ENCODE measurements at places on chromosomes 7 and 10.

DNA sequence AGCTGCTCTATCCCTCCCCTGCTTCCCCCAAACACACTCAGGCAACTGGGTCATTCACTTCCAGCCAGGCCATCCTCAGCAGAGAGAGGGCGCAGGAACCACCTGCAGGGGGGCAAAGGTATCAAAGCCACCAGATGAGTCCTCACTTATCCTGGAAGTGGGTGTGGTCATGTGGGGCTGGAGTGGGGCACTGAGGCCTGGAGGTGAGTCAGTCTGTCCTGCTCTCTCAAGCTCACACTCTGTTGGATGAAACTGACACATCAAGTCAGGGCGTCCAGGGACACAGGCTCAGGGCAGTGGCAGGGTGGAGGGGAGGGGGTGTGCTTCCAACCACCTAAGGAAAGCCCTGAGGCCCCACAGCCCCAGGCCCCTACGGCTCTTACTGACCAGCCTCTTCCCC, 8.0 kb upstream of the ELFN1 start:
- no peak for DNase-seq

- DNase-seq, result no peak
Measured at GRCh38 chr7:79854621-79855020, 280.0 kb upstream of the GNAI1 start.

DNA sequence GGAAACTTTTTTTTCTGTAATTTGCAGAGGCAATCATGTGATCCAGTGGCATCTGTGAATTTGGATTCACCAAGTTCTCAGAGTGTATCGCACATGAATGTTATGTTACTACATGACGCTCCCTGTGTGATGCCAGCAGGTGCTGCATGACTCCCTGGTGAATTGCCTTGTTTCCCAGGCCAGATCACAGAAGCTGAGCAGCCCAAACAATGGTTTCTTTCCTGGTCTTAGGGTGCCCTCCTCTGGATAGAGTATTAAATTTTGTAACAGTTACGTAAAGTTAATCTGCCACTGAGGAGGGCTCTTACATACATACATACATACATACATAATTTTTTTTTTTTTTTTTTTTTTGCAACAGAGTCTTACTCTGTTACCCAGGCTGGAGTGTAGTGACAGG, 3.6 kb downstream of the ZSCAN21 start:
- DNase-seq, result no peak

GRCh38 chr10:102646610-102647442, 2.5 kb downstream of the TRIM8 start:
- no peak for DNase-seq

GRCh38 chr10:35191523-35191922, 64.9 kb downstream of the CREM start:
- DNase-seq, result no peak

GRCh38 chr7:141115965-141116364, 42.1 kb downstream of the TMEM178B start:
- DNase-seq, result no peak

GRCh38 chr7:112338786-112339185, 111.5 kb upstream of the IFRD1 start:
- no peak for DNase-seq

DNA sequence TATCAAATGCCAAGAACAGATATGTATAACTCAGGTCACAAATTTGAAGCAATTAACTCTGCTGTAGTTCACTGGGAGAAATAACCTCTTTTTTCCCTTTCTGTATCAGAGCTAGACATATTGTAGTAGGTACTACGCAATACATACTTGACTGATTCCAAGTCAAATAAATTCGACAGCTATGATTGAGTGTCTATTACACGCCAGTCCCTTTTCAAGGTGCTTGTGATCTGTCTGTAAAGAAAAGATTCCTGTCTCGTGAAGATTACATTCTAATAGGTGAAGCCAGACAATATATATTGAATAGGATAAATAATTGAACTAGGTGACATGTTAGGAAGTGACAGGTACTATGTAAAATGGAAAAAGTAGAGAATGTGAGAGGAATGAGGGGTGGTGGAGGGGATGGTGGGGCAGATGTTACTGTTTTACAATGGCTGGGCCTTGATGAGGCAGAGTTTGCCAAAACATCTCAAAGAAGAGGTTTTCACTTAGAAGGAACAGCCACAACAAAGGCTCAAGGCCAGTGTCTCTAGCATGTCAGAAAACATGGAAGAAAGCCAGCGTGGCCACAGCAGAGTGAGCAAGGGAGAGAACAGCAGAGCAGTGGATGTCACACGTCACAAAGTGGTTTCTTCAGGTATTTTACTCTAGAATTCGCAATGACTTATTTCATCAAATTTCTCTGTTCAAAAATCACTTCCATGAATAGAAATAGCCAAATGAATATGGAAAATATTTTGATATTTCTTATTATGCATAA, 282.6 kb upstream of the CACNA2D1 start:
- DNase-seq, result no peak
